ENCODE measurements at places on chromosomes 2 and 18.

- no peak for DNase-seq
Observed at GRCh38 chr2:32564417-32565035, 63.3 kb upstream of the TTC27 start.

GRCh38 chr2:63060472-63060991, 9.9 kb downstream of the OTX1 start:
- DNase-seq: no peak

DNA sequence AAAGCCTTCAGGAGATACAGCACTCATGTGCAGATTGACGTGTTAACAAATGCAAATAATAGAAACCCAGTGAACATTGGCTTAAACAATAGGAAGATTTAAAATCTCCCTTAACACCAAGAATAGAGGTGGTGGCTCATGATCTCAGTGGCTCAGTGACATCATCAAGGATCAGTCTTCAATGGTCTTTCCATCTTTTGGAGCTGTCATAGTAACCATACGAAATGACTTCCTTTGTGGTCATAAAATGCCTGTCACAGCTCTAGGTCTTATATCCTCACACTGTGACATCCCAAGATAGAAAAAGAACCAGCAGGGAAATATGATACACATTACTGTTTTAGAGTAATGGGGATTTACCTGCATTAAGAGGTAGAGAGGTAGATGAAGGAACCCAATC, 59.6 kb upstream of the ACKR3 start:
- DNase-seq: no peak

- no peak for DNase-seq
Observed at GRCh38 chr2:219514196-219514761, at the start of gene ASIC4. ASIC4 (plus strand) TSS chr2:219514482; CDS start chr2:219514725, 243 bp downstream.

- DNase-seq: no peak
Observed at GRCh38 chr2:217254111-217254510, 394.2 kb upstream of the TNP1 start.

GRCh38 chr2:241994086-241994485, 124.6 kb downstream of the RTP5 start:
- no peak for DNase-seq

DNA sequence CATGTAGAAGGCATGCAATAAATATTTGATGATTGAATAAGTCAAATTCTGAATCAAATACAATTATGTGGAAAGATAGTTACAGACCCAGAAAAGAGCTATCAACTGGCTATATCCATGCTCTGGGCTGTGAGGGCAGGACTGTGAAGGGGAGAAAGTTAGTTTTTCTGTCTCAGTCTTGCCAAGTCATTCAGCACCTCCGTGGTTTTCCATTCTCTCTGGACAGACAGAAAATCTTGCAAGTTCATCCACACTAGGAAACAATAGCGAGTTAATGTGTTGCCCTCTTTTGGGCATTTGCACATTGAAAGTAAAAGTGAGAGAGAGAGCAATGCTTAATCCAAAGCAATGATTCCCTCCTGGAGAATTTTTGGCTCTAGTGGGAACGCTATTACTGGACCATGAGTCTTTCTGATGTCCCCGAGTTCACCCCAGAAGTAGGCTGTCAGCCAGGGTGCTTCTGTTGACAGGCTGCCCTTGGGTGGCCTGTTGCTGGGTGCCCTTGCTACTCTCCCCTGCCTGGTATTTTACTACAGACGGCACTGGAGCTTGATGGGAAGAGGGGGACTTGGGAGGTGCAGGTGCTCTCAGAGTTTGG, 238.3 kb downstream of the LOXHD1 start:
- DNase-seq: no peak

DNA sequence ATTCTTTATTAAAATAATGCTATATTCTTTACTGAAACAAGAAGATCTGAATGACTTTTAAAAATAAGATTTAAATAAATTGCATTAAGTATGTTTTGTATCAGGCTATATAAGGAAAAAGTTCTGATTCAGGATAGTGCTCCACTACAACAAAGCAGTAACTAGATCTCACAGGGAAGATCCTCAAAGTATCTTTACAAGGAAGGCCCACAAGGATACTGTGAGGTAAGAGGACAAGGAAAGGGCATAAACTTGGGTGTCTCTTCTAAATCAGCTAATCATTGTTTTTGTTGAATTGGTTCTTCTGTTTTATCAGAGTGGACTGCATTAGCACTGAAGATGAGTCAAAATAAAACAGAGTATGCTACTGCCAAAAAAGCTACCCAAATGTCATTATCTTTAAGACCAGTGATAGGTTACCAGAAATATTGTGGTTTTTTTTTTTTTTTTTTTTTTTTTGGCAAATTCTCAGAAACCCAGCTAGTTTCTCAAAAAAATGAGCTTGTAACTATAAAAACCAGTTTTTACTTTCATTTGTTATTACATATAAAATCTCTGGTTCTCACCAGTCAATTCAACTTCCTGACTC, 160.9 kb downstream of the BAZ2B start:
- no peak for DNase-seq

DNA sequence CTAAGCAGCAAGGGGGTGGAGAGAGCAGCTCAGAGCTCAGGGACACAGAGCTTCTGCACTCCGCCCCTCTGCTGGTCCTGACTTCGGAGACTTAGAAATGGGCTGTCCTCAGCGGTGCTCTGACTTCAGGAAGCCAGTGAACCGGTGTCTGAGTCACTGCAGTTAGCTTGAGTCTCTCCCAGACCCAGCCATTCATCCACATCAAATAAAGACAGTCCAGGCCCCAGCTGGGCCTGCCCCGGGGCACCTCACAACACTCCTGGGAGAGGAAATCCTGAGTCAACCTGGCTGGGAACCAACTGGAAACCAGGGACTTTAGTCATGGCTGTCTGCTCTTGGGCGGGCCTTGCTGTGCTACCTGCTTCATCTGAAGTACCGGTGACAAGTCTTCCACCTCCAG, 5.4 kb upstream of the ITGB6 start:
- DNase-seq: peak; percentile 99

- no peak for DNase-seq
Observed at GRCh38 chr18:54806526-54806925, 21.8 kb upstream of the RAB27B start.

- no peak for DNase-seq
Observed at GRCh38 chr2:212398316-212398715, 140.3 kb downstream of the ERBB4 start.

- DNase-seq: no peak
Observed at GRCh38 chr2:37865640-37866039, 59.4 kb upstream of the RMDN2 start.

GRCh38 chr2:212330263-212330662, 208.3 kb downstream of the ERBB4 start:
- DNase-seq: no peak

DNA sequence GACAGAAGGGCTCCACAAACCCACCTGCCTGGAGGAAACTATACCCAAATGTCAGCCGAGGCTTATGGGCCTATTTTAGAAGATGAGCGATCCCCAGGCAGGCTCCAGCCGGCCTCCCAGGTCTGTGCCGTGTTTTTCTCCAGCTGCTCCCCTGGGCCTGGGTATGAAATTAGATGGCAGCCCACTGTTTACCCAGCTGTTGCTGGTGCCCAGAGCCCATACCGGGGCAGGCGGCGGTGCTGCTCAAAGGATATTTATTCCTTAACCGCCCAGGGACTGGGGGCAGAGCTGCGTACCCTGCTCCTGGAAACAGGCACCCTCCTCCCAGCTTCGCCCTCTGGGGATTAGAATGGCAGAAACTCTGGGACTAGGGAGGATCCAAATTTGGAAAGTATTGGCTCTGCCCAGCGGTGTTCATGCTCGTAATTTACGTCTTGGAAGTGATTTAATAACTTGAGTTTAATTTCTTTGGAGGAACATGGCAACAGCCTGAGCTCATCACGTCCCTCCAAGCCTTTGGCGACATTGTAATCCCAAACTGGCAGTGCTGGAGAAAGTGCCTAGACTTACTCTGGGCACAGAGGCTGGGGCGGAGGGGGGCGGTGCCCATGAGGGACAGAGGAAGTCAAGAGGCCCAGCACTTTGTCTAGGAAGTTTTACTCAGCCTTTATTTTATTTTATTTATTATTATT, 199.2 kb downstream of the KLHL29 start:
- DNase-seq: no peak

- DNase-seq: no peak
Observed at GRCh38 chr2:190053426-190053825, 9.1 kb downstream of the MSTN start.

DNA sequence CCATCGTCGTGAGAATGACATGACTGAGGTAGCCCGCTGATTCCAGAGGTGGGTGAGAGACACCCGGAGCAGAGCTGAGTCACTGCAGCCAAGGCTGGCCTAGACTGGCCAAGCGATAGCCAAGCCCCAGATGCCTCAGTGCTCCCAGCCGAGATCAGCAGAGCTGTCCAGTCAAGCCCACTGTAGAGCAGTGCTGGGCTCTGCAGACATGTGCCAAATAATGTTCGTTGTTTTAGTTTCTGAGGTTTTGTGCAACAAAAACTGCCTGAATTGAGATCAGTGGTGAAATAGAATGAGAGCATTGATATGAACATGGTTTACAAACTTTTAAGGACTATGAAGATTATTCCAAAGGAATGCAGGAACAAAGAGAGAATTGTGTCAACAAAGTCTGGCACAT, 42.1 kb downstream of the INSIG2 start:
- DNase-seq: no peak
